ENCODE measurements at places on chromosomes 4 and X.
A peak's percentile ranks its signal among the peaks of the same experiment; 100 is the strongest.

- no peak for DNase-seq
Observed at GRCh38 chrX:23396263-23396662, 61.6 kb downstream of the PTCHD1 start.

- no peak for DNase-seq
Observed at GRCh38 chrX:97474933-97475332, 591.2 kb downstream of the RPA4 start.

- no peak for DNase-seq
Observed at GRCh38 chrX:9905288-9905687, 61.9 kb upstream of the CLDN34 start.

DNA sequence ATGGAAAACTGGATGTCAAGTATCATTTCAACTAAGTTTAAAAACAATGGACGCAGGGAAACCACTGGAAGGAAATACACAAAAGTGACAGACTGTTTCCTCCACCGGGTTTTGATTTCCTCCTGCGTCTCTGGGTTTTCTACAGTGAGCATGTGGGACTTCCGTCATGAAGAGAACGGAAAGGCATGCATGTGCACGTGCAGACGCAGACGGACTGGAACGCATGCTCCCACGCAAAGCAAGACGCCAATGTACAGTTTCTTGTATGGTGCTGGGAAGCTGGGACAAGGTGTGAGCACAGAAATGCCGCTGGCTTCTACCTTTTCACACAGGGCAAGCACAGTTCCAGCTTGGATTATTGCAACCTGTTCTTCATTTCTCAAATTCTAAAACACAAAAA, 30.3 kb upstream of the C4orf50 start:
- no peak for DNase-seq

GRCh38 chr4:127759893-127760292, 22.2 kb upstream of the HSPA4L start:
- DNase-seq, result no peak

- no peak for DNase-seq
Observed at GRCh38 chr4:120158046-120158445, 91.4 kb upstream of the MAD2L1 start.

DNA sequence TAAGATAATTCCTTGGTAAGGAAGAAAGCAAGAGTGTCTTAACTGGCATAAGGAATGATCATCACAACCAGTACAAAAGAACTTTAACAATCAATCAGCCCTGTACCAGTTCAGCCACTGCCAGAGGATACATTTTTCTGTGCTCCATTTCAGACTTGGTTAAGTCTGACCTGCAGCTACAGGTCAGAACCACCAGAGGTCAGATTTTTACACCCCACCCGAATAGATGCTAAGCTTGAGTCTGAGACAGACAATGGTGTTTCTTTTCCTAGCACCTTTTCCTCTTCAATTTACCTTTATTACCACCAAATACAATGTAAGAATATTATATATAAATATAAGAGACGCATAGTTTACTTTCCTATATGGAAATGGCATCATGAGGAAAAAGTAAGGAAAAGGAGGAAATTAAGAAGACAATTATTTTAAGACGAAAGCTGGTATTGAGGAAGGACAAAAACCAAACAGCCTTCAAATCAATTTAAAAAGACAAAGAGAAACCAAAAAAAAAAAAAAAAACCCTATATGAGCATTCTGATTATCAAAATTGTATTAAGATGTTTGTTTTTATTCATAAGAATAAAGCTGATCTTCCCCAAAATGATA, 215.3 kb upstream of the TTC29 start:
- peak; percentile 43 for DNase-seq

DNA sequence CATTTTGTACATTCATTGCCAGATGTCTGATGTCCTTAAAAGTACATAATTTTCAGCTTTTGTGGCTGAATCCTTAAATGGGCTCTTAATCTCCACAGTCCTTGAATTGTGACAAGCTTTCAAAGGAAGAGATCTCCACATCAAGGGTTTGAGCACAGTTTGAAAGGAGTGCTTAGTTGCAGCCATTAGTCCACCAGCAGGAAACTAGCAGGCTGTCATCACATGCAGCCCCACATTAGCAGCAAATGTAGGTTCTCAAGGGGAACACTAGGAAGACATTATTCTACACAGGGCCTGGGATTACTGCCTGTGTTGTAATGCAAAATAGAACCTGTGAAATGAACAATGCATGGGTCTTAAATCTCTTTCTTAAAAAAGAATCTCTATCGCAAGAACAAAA, 173.2 kb downstream of the CBLL2 start:
- no peak for DNase-seq

GRCh38 chrX:97524340-97524739, 640.6 kb downstream of the RPA4 start:
- DNase-seq, result no peak

DNA sequence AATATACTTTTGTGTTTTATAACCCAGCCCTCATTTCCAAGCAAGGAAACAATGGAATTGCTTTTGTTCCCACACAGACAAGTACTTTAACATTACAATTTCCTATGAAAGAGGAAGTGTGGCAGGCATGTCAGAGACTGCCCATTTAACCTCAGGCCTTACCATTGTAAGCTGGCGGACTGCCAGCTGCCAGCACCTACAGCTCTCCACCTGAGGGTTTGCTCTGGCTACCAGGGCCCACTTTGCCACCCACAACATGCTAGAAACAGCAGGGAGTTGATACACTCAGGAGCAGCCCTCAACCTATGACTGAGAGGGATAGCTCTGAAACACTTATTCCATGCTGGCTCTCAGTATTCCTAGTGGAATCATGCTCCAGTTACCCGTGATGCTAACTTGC, 152.3 kb upstream of the PRDX4 start:
- DNase-seq, result peak; percentile 80

- no peak for DNase-seq
Observed at GRCh38 chr4:97468272-97468671, 675.0 kb downstream of the STPG2 start.

GRCh38 chrX:67044029-67044653, 405.3 kb upstream of the EDA2R start:
- DNase-seq, result no peak

- no peak for DNase-seq
Observed at GRCh38 chr4:25818371-25818871, 44.4 kb downstream of the SEL1L3 start.

DNA sequence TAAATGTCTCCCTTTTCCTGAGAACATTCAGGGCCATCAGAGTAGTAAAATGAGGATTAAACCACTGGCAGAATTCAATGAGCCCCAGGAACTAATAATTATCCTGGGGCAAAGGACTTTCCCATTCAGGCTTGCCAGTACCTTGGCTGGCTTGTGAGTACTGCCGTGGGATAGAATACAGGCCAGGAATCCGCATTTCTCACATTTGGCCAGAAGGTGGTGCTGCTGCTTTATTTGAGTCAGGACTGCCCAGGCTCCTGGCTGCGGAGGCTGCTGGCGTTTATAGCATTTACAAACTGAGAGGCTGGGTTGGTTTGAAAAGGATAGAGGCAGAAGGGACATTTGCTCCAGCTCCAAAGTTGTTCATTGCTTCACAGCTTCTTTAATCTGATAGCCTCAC, 91.4 kb downstream of the RTL9 start:
- peak; percentile 53 for DNase-seq

- no peak for DNase-seq
Observed at GRCh38 chr4:71240094-71240493, 98.7 kb upstream of the SLC4A4 start.

GRCh38 chr4:38873290-38873944, 5.8 kb downstream of the FAM114A1 start:
- DNase-seq, result no peak

All from NCI-H1105 treated with DMSO at 0.1 percent for 48 hours (cell line).